ENCODE measurements at places on chromosomes 5 and 9.

DNA sequence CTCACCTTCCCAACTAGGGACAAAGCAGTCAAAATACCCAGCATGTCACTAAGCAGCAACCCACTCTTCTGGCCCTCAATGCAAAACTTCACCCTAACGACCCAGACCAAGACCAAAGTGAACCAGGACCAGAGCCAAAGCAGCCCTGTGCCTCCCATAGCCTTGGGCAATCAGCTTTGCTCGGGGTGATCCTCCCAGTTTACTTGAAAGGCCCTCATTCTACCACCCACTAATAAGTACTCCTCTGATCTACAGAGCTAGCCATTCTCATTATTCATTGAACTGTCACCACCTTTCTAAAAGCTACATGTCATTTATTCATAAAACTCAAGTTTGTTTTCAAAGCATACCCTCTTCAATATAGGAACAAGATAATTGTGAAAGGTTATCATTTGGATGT, 221.0 kb downstream of the FRMD3 start:
- DNase-seq, result no peak

DNA sequence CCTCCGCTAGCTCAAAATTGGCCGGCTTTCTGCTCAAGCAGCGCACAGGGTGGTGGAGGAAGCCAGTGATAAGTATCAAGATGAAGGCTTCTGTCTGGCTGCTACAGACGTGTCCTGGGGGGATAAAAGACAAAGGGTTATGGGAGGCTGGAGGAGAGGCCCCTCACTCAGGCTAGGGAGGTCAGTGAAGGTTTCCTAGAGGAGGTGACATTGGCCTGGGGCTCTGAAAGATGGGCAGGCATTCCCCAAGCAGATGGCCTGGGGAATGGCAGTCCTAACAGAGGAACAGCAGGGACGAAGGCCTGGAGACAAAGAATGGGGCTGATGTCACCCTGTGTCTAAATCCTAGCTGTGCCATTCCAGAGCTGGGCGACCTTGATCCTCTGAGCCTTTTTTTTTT, 32.3 kb downstream of the OLFML2A start:
- no peak for DNase-seq

DNA sequence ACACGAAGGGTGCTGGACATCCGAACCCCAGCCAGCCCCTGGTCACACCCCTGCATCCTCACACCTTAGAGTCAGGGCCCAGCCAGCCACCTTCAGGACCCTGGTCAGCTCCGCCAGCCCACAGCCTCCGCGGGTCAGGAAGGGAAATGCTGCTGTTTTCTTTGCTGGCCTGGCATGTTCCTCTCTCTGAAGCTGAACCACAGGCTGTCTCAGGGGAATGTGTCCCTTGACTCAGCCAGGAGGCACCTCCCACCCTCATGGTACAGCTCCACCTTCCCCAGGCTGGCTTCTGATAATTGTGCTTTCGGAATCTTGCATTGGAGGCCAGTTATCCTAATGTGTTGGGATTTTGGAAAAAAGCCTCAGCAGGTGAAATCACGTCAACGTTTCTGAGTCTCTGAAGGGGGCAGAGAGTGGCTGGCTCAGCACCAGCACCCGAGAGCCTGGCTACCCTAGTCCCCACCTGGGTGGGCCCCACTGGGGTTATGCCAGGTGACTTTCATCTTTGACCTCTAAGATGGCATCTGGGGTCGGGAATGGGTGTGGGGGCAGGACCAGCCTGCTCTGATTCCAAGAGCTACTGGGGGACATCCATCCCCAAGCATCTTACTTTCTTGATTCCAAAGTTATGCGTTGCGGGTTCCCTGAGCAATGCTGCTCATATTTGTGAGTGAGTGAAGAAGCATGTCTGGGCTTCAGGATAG, 9.8 kb upstream of the OLFM1 start:
- peak; percentile 2 for DNase-seq

GRCh38 chr5:113039934-113040285, 63.3 kb downstream of the DCP2 start:
- no peak for DNase-seq

GRCh38 chr9:106846857-106847256, 16.1 kb upstream of the ZNF462 start:
- DNase-seq, result no peak

DNA sequence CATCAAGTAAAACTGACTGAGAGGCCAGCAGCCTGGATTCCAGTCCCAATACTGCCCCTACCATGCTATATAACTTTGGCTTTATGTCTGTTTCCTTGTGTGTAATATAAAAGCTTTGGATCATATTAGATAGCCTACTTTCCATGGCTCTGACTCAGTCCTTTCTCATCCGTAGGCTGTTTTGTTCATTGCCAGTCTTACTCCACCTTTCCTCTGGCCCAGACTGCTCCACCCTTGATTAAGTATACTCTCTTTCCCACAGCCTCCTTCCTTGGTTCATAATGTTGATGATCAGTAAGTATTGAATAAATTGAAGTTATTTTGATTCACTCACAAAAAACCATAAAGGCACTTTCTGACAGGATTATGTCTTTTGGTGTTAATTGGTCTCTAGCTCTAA, 1.5 kb upstream of the MRPS30 start:
- peak; percentile 19 for DNase-seq

GRCh38 chr5:24646915-24647314, 2.1 kb upstream of the CDH10 start:
- DNase-seq, result no peak

- DNase-seq, result no peak
Observed at GRCh38 chr5:150214289-150214688, 24.4 kb downstream of the SLC6A7 start.

GRCh38 chr9:128421482-128421996, 882 bp downstream of the CERCAM start:
- no peak for DNase-seq

DNA sequence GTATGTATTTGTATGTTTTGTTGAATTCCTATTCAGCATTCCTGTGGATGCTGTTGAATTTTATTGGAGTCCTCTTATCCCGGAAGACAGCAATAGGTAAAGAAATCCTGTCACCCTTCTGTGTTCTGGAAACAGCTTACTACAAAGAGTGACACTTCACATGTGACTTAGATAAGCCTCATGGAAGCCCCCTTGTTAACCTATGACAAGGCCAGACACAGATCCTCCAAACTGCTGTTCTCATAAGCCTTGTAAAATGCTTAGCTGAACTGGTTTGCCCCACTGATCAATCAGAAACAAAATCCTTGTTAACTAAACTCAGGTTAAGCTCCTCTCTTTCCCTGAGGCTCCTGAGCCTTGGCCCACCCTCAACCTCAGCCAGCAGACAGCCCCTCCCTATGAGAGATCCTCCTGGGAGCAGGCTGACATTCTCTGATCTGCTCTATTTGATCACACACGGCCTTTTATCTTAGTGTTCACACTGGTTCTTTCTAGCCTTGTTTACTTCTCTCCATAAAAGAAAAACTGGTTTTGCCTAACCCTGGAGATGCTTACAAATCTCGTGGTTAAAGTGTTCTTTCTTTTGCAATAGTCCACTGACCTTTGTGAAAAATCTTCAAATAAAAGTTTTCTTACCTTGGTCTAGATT, 29.4 kb upstream of the ATP6V1G1 start:
- DNase-seq, result no peak

GRCh38 chr5:27011274-27011673, 27.1 kb downstream of the CDH9 start:
- DNase-seq, result no peak
